ENCODE measurements at places on chromosomes 16 and 17.

DNA sequence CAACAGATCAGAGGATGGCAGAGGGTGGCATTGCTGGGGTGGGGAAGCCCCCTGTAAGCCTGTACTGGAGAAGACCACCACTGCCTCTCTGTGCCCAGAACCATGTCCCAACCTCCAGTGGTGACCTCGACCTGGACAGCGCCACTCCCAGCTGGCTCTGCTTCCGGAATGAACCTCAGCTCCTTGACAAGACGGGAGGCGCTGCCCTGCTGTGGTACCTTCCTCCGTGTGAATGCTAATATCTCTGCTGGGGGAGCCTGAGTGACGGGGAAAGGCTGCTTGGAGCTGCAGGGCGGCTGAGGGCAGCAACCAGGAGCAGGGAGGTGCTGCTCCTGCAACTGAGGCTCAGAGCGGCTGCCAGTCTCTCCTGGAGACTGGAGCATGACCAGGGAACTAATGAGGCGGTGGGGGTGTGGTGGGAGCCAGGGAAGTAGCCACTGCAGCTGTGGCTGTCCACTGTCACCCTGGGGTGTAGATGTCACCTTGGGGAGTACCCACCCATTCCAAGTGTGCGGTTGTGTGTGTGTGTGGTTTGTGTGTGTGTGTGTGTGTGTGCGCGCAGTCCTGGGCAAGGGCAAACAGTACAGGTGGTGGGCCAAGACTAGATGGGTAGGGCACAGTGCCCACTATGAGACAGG lies 6.2 kb downstream of the PRCD start:
- H3K4me3 ChIP-seq, result no peak overlapping the region
- peaks cover 6% of the 10 kb centered on the region for H3K4me1 ChIP-seq
- no peak for DNase-seq
- H3K27ac ChIP-seq, result no peak overlapping the region
- peaks cover 26% of the 10 kb centered on the region for H3K27me3 ChIP-seq

DNA sequence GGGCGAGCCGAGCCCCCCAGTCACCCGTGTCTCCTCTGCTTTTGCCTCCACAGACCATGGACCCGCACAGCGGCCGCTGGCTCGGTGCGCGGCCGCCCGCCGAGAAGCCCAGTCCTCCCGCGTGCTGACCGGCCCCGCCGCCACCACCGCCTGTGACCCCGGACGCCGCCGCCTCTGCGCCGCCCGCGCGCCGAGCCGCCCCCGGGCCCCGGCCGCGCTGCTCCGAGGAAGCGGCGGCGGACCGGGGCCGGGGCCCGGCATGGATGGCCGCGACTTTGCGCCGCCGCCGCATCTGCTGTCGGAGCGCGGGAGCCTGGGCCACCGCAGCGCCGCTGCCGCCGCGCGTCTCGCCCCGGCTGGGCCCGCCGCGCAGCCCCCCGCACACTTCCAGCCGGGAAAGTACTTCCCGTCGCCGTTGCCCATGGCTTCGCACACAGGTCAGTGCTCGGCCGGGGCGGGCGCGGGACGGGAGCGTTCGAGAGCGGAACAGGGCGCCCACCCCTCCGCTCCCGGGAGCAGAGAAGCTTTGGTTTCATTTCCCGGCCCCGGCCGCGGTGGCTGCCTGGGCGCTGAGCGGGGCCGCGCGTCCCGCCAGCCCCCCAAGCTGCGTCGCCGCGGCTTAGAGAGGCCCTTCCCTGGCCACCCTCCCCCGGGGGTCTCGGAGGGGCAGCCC lies 4.4 kb downstream of the BAHCC1 start:
- H3K4me3 ChIP-seq, result peak overlapping the region; percentile 83
- DNase-seq, result no peak
- peaks cover 49% of the 10 kb centered on the region for H3K4me1 ChIP-seq
- H3K27ac ChIP-seq, result no peak overlapping the region

DNA sequence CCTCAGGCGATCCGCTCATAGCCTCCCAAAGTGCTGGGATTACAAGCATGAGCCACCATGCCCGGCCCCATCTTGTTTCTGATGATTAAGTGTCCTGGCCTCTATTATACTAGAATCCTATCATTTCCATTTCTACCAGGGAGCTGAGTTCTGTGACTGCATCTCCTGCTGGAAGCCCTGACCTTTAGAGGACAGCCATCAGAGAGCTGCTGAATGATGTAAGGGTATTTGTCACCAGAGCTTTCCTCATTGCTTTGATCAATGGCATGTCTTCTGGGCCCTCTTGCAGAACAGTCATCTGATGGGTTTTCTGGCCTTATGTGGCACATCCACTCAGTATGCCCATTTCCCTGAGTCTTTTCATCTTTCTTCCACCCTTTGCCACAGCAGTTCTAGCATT lies 39.9 kb downstream of the PSMD12 start:
- DNase-seq, result no peak
- H3K4me1 ChIP-seq, result no peaks in the 10 kb centered on the region
- H3K4me3 ChIP-seq, result no peak overlapping the region
- no peaks in the 10 kb centered on the region for H3K27me3 ChIP-seq
- no peaks in the 10 kb centered on the region for H3K36me3 ChIP-seq

- no peaks in the 10 kb centered on the region for H3K36me3 ChIP-seq
- H3K4me1 ChIP-seq, result no peaks in the 10 kb centered on the region
- DNase-seq, result no peak
- no peak overlapping the region for H3K27ac ChIP-seq
- H3K4me3 ChIP-seq, result no peak overlapping the region
Measured at GRCh38 chr16:1019231-1020090, 37.9 kb downstream of the SOX8 start.

DNA sequence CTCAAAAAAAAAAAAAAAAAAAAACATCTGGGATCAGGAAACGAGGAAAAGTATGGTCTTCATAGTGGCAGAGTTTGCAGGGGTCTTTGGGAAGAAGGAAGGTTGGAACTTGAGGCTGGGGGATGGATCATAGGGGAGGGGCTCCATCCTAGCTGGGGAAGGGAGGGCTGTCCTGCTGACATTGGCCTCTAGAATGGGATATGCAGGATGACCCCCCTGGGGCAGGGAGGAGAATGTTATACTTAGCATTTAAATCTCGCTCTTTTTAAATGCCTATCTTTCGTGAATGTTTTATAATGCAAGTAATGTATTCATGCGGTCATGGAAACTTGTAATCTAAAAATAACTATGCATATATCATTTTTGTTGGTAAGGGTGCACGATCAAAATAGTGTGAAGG lies 33.2 kb downstream of the TMEM235 start:
- H3K27me3 ChIP-seq, result peaks cover 10% of the 10 kb centered on the region
- H3K4me3 ChIP-seq, result no peak overlapping the region
- no peak overlapping the region for H3K27ac ChIP-seq
- no peaks in the 10 kb centered on the region for H3K36me3 ChIP-seq
- H3K4me1 ChIP-seq, result peaks cover 20% of the 10 kb centered on the region

GRCh38 chr17:57649731-57650484 lies 95.2 kb downstream of the CCDC182 start:
- no peak overlapping the region for H3K4me3 ChIP-seq
- H3K27me3 ChIP-seq, result no peaks in the 10 kb centered on the region
- no peak overlapping the region for H3K27ac ChIP-seq
- peaks cover 20% of the 10 kb centered on the region for H3K36me3 ChIP-seq

DNA sequence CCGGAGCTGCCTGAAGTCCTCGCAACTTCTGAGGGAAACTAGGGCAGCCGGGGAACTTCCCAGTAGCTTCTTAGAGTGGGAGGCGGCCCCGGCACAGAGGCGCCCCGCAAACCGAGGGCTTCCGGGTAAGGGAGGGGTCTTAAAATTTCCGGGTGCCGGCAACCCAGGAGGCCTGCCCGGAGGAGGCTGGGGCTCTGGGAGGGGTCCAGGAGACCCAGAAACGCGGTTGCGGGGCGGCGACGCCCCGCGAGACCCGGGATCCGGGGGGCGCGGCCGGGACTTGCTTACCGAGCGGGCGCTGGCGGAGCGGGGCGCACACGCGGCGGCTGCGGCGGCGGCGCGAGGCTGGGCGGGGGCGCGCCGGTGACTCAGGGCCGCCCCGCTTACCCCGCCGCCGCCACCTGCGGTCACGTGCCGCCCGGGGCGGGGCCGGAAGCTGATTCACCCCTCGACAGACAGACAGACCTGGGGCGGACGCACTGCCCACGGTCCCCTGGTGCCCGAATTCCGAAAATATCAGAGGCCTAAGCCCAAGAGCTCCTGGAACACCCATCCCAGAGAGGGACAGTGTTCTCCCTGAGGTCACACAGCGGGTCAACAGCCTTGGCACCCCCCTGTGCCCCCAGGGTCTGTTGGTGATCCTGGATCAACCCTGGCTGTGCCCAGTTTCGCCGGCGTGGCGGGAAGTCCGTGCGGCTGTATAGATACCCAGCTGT lies at the start of gene FAM83G:
FAM83G (minus strand) TSS at position 344 of the 716 bp plus-strand sequence. CDS start 723 bp downstream, outside the sequence.
- H3K27me3 ChIP-seq, result no peaks in the 10 kb centered on the region
- DNase-seq, result peak; percentile 71
- peaks cover 17% of the 10 kb centered on the region for H3K36me3 ChIP-seq
- peak within 1 kb of the TSS; percentile 85 for H3K4me3 ChIP-seq
- peak within 1 kb of the TSS; percentile 92 for H3K27ac ChIP-seq

DNA sequence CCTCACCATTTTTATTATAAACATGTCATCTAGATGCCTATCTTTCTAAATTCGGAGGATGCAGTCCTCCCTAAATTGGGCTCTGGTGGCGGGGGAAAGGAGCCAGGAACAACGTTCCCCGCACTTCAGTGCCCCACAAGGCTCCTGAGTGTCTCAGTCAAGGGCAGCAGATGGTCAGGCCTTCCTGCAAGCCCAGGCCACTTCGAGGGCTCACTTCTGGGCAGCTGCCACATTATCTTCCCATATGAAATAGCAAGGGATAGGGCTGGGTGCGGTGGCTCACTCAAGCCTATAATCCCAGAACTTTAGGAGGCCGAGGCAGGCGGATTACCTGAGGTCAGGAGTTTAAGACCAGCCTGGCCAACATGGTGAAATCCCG lies 32.3 kb downstream of the FBXO31 start:
- no peak for DNase-seq
- H3K4me1 ChIP-seq, result no peaks in the 10 kb centered on the region
- no peak overlapping the region for H3K27ac ChIP-seq
- peaks cover 35% of the 10 kb centered on the region for H3K36me3 ChIP-seq

DNA sequence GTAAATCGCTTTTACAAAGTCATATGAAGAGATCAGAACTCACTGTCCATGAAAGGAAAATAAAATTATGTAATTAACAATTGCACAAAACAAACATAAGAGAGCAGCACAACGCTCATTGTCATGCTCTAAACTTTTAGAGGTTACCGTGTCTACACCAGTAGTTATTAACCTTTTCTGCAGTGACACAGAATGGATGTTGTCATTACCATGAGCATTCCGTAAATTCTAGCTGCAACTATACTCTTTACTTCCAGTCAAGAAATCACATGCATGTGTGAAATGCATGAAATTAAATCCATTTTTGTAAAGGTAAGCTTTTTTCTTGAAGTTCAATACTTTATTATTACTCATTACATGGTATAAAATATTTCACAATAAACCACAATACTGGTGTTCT lies 38.2 kb downstream of the USP32 start:
- H3K36me3 ChIP-seq, result peaks cover 7% of the 10 kb centered on the region
- no peak overlapping the region for H3K4me3 ChIP-seq
- DNase-seq, result no peak
- peaks cover 31% of the 10 kb centered on the region for H3K4me1 ChIP-seq
- H3K27me3 ChIP-seq, result no peaks in the 10 kb centered on the region

DNA sequence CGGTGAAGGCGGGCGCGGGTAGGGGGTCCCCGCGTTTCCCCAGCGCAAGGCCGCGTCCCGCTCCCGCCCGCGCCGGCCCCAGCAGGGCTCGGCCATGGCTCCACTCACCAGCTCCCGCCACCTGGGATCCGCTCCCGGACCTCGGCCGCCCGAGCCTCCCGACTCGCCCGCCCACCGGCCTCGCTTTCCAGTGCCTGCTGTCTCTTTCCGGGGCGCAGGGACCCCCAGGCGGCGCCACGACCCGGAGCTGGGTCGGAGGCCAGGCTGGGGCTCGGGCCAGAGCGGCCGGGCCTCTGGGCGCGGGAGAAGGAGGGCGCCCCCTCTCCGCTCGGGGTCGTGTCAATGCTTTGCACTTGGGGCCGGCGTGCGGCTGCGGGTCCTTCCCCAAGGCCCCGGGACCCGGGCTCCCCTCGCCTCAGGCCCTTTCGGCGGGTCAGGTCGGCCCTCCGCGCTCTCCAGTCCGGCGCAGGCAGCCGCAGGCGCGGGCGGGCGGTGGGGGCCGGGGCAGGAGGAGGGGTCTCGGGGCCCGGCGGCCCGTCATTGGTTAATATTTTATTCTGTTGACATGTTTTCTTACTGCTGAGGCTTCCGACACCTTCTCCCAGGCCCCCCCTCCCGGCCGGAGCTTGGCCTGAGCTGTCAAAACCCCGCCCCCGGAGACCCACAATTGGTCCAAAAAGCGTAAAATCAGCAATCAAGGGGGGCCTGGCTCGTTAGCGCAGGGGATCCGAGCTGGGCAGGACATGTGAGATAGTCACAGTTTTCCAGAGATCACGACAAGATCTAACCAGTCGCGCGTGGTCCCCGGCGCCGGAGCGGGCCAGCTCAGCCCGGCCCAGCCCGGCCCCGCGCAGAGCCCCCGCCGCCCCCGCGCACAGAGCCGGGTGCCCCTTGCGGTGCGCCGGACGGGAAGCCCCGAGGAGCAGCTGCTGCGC lies at the start of gene TBX2:
TBX2 (plus strand) TSS at position 713 of the 935 bp plus-strand sequence. CDS start 334 bp downstream, outside the sequence.
- peak within 1 kb of the TSS; percentile 86 for H3K27ac ChIP-seq
- no peak for DNase-seq
- H3K27me3 ChIP-seq, result peaks cover 66% of the 10 kb centered on the region
- peak within 1 kb of the TSS; percentile 82 for H3K4me3 ChIP-seq
- peaks cover 64% of the 10 kb centered on the region for H3K4me1 ChIP-seq
- no peaks in the 10 kb centered on the region for H3K36me3 ChIP-seq

DNA sequence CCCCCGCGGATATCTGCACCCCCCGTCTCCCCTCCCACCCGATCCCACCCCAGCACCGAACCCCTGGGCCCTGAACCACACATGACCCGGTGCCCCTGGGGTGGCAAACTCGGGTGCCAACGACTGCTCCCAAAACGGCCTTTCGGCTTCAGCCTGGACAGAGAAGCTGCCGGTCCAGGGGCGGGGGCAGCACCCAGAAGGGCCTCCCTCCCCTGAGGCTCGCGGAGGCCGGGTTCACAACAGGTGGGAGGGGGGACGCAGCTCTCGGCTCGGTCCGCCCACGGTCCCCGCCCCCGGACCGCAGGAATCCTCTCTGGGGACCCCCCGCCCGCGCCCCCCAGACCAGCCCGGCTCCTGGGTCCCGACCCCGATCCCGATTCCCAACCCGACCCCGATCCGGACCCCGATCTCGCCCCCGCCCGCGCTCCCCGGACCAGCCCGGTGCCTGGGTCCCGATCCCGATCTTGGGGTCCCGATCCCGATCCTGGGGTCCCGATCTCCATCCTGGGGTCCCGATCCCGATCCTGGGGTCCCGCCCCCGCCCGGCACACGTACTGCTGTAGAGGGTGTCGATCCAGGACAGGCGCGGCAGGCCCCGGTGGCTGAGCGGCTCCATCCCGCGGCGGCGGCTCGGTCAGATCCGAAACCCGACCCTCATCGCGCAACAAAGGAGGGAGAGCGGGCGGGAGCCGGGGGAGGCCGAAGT lies 516 bp downstream of the ABR start:
- DNase-seq, result no peak
- H3K36me3 ChIP-seq, result peaks cover 15% of the 10 kb centered on the region
- peak overlapping the region; percentile 80 for H3K4me3 ChIP-seq
- no peaks in the 10 kb centered on the region for H3K27me3 ChIP-seq
- peak overlapping the region; percentile 88 for H3K27ac ChIP-seq

- H3K36me3 ChIP-seq, result peaks cover 16% of the 10 kb centered on the region
- peaks cover 4% of the 10 kb centered on the region for H3K27me3 ChIP-seq
- H3K27ac ChIP-seq, result no peak overlapping the region
- no peak for DNase-seq
Measured at GRCh38 chr17:75524269-75524969, 1.1 kb upstream of the LLGL2 start.

- peak within 1 kb of the TSS; percentile 96 for H3K4me3 ChIP-seq
- H3K4me1 ChIP-seq, result peaks cover 22% of the 10 kb centered on the region
- H3K36me3 ChIP-seq, result peaks cover 10% of the 10 kb centered on the region
- DNase-seq, result peak; percentile 98
- H3K27me3 ChIP-seq, result no peaks in the 10 kb centered on the region
Measured at GRCh38 chr16:84504420-84505248, at the start of gene MEAK7. MEAK7 (minus strand) TSS chr16:84504659; CDS start chr16:84498086, 6,573 bp downstream.

Measured in stimulated activated naive B cell treated with anti-CD40 and anti-IgM and Interleukin-4, amounts not matched to agents 10 μg/mL and 1 μg/mL and 100 μg/mL, for 72 hours (primary cell).